OCI-LY7 (cell line): ENCODE measurements at places on chromosomes 13 and 19. TPM values are rescaled to one million over a fixed set of nuclear protein-coding genes. Genes with fewer than 3 reads are reported as not detected.

DNA sequence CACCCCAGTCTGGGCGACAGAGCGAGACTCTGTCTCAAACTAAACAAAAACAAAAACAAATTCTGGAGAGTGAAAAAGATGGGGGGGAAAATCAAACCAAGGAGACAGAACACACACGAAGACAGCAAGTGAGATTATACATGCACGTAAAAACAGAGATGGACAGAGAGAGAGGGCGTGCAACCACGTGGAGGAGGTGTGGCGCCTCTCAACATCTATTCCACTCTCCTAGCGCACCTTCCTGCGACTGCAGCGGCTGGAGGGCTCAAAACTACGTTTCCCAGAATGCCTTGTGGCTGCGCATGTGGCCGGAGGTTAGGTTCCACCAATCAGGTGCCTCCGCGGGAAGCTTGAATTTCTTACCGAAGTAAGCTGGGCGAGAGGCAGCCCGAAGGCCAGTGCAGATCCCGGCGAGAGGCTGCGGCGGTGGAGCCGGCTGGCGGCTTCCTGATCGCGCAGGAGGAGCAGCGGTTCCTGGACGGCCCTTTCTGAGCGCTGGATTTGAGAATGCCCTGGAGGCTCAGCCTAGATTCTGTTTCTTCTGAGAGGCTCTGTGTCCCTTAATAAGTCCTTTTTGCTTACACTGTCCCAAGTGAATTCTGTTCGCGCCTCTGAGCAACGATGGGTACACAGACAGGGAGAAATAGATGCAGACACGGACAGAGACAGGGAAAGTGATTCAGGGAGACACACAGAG is 13.1 kb upstream of the NANOS2 start:
- DNase-seq = peak; percentile 98

GRCh38 chr13:71879129-71879535 is 12.1 kb upstream of the DACH1 start:
- peak; percentile 8 for DNase-seq

- DNase-seq = no peak
Observed at GRCh38 chr13:40223585-40223984, 442.9 kb downstream of the FOXO1 start.

The KLK13 gene
- total RNA-seq = not detected in 2 replicates

The PLEKHF1 gene
- total RNA-seq = 4.5 and 5.0 TPM in 2 replicates

The PCDH8 gene
- total RNA-seq = not detected in 2 replicates

DNA sequence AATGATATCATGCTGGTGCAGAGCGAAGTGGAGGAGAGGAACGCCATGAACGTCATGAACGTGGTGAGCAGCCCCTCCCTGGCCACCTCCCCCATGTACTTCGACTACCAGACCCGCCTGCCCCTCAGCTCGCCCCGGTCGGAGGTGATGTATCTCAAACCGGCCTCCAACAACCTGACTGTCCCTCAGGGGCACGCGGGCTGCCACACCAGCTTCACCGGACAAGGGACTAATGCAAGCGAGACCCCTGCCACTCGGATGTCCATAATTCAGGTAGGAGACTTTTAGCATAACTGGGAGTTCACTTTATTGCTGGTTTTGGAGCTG is 3.3 kb downstream of the PCDH17 start:
- no peak for DNase-seq

GRCh38 chr19:5423567-5424125 is 31.6 kb upstream of the ZNRF4 start:
- no peak for DNase-seq

GRCh38 chr13:44365899-44366298 is 7.7 kb upstream of the SERP2 start:
- DNase-seq = no peak

GRCh38 chr19:10010247-10010691 is at the start of gene COL5A3:
TSS of gene COL5A3 (minus strand) at chr19:10010504. CDS start at chr19:10010385, 119 bp downstream.
- no peak for DNase-seq

The DLL3 gene
- 3.2 and 4.4 TPM in 2 replicates for total RNA-seq

GRCh38 chr13:110215606-110216005 is 91.4 kb downstream of the COL4A1 start:
- no peak for DNase-seq

The F2RL3 gene
- total RNA-seq = 0.10 TPM in 1 of 2 replicates, not detected in the other

DNA sequence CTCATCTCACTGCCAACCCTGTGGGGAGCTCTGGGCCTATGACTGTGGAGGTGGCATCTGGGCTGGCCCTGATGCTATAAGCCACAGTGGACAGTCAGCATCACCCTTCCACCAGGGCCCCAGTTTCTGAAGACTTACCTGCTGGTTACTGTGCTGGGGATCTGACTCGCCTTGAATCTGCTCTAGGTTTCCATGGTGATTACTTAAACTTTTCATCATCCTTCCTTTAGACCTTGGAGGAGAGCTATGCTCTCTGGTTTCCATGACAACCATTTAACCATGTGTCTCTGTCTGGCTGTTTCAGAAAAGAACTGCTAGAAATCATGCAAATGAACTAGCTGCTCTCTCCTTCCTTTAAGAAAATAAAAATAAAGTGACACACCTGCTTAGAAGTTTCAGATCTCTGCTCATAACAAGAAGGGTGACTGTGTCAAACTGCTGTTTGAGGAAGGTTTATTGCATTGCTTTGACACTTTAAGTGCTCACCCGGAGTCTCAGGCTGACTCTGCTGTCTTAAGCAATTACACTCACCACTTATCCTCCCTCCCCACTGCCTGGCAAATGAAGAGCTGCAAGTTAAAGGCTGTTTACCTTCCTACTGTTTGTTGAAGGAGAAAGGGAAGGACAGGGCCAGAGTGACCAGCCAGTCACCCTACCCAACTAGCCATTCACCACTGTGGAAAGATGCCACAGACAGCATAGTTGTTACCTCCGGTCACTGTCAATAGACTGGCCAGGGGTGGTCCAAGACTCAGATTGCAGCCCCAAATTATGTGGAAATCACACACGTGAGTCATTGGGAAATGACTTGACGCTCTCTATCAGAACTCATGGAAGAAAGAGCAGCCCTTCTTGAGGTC is 87.6 kb downstream of the HSPH1 start:
- DNase-seq = peak; percentile 96

The PALM gene
- 0.42 and 1.2 TPM in 2 replicates for total RNA-seq

The ZNF431 gene
- total RNA-seq = 27.0 and 34.5 TPM in 2 replicates

DNA sequence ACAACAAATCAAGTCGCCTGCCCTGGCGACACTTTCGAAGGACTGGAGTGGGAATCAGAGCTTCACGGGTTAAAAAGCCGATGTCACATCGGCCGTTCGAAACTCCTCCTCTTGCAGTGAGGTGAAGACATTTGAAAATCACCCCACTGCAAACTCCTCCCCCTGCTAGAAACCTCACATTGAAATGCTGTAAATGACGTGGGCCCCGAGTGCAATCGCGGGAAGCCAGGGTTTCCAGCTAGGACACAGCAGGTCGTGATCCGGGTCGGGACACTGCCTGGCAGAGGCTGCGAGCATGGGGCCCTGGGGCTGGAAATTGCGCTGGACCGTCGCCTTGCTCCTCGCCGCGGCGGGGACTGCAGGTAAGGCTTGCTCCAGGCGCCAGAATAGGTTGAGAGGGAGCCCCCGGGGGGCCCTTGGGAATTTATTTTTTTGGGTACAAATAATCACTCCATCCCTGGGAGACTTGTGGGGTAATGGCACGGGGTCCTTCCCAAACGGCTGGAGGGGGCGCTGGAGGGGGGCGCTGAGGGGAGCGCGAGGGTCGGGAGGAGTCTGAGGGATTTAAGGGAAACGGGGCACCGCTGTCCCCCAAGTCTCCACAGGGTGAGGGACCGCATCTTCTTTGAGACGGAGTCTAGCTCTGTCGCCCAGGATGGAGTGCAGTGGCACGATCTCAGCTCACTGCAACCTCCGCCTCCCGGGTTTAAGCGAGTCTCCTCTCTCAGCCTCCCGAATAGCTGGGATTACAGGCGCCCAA is at the start of gene LDLR:
TSS of gene LDLR (plus strand) at position 210 of the 760 bp plus-strand sequence. CDS start at position 296, 86 bp downstream.
- peak; percentile 88 for DNase-seq

- DNase-seq = no peak
Observed at GRCh38 chr19:9671655-9672054, 3.2 kb downstream of the ZNF562 start.

- peak; percentile 30 for DNase-seq
Observed at GRCh38 chr13:48571126-48571913, 38.4 kb upstream of the RCBTB2 start.

The ZDHHC20 gene
- 54.4 and 60.1 TPM in 2 replicates for total RNA-seq

DNA sequence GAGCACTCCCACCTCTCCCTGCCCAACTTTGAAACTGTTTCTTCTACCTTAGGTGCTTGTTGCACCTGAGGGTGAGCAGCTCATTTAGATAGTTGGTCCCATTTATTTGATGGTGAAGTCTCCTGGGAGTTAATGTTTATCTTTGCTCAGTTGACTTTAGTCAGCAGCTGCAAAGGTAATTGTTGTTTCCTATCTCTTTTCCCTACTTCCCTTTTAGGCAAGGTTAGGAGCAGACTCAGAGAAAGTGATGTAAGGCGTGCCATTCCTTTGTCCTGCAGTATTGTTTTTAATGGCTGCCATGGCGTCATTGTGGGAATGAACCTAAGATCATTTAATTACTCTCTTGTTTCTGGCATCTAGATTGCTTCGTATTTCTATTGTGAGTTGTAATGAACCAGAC is 11.6 kb downstream of the AKAP11 start:
- DNase-seq = no peak

GRCh38 chr19:41696402-41697197 is 8.5 kb upstream of the CEACAM7 start:
- DNase-seq = no peak
